ENCODE measurements at places on chromosomes 5 and 9. TPM values are rescaled to one million over a fixed set of nuclear protein-coding genes. Genes with fewer than 3 reads are reported as not detected.

DNA sequence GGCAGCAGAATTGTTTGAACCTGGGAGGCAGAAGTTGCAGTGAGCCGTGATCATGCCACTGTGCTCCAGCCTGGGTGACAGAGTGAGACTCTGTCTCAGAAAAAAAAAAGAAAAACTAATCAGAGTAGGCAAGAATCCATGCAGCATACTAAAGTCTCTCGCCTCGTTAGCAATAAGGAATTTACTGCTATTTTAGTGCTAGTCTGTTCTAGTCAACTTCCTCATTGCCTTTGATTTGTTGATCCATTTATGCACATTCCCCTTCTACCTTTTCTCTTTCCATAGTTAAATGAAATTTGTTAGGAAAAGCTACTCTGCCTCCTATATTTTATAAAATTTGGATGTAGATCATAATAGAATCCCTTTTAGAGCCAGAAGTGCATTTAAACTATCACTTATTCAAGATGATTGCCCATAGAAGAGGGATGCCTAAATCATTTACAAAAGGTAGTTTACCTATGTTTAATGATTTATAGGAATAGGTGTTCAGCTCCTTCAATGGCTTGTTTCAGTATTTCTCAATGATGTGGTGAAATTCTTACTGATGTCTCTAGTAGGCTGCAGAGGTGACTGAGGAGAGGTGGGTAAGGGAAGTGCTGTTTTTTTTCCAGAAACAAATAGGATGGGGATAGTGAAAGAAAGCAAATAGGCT lies 1.9 kb downstream of the LRRC19 start:
- DNase-seq = no peak

- DNase-seq = no peak
Measured at GRCh38 chr5:172789687-172790495, 18.9 kb upstream of the DUSP1 start.

- DNase-seq = no peak
Measured at GRCh38 chr9:23524607-23525155, 301.4 kb downstream of the ELAVL2 start.

DNA sequence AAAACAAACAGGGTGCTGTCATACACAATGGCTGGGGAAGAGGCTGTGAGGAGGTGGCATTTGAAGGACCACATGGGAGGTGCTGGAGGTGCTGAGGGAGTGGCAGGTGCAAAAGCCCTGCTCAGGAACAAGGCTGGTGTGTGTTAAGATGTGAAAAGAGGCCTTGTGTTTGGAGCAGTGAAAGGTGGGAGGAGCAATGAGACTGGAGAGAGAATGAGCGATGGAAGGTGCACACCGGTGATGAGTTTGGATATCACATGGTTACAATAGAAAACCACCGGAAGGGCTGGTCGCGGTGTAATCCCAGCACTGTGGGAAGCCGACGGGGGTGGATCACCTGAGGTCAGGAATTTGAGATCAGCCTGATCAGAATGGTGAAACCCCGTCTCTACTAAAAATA lies 9.2 kb upstream of the FIBCD1 start:
- no peak for DNase-seq

DNA sequence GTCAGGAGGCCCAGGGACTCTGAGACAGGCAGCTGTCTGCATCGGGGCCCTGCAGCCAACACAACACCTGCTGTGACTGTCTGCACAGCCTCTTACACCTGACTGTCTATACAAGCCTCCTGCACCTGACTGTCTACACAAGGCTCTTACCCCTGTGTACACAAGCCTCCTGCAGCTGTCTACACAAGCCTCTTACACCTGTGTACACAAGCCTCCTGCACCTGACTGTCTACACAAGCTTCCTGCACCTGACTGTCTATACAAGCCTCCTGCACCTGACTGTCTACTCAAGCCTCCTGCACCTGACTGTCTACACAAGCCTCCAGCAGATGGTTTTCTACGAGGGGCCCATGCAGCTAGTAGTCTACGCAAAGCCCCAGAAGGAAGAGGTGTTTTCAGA lies 18.6 kb downstream of the IRX2 start:
- DNase-seq = no peak

- peak; percentile 49 for DNase-seq
Measured at GRCh38 chr5:176985516-176985915, 21.1 kb downstream of the UIMC1 start.

The FREM1 gene
- not detected for total RNA-seq

The AMBP gene
- not detected for total RNA-seq

The MYOT gene
- not detected for total RNA-seq

The ANKRD34B gene
- total RNA-seq = not detected

The MEIKIN gene
- 0.55 TPM for total RNA-seq

All from activated naive CD8-positive, alpha-beta T cell treated with anti-CD3 and anti-CD28 coated beads, Interleukin-2, amount 10 ng/mL, durations not matched to agents 7 days and 5 days (primary cell).